Myocyte (in vitro differentiated cells): ENCODE measurements at places on chromosomes 16 and 17. TPM values are rescaled to one million over a fixed set of nuclear protein-coding genes. Genes with fewer than 3 reads are reported as not detected.

Gene SLC13A2
- not detected in 2 replicates for total RNA-seq

Gene HOXB2
- total RNA-seq = 39.0 and 43.9 TPM in 2 replicates

DNA sequence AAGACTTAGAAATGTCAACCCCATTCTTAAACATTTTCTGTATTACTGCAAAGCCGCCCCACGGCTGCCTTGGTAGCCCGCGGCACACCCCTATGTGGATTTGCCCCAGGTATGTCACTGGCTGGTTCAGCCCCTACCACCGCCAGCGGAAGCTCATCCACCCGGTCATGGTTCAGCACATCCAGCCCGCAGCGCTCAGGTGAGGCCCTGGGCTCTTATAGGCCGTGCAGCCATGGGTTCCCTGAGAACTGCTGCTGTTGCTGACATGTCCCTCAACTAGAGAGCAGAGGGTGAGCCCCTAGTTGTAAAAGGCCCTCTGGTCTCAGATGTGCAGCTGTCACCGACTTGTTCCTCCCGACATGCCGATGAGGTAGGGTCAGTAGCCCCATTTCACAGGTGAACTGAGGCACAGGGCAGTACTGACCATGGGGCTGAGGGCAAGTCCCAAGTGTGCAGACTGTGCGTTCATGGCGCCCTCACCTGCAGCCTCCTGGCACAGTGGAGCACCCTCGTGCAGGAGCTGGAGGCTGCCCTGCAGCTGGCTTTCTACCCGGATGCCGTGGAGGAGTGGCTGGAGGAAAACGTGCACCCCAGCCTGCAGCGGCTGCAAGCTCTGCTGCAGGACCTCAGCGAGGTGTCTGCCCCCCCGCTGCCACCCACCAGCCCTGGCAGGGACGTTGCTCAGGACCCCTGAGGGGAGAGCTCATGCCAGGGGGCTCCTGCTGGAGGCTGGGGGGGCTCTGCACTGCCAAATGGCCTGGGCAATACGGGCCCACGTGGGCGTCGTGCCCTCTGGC lies 8.7 kb downstream of the CYBC1 start:
- DNase-seq = no peak

DNA sequence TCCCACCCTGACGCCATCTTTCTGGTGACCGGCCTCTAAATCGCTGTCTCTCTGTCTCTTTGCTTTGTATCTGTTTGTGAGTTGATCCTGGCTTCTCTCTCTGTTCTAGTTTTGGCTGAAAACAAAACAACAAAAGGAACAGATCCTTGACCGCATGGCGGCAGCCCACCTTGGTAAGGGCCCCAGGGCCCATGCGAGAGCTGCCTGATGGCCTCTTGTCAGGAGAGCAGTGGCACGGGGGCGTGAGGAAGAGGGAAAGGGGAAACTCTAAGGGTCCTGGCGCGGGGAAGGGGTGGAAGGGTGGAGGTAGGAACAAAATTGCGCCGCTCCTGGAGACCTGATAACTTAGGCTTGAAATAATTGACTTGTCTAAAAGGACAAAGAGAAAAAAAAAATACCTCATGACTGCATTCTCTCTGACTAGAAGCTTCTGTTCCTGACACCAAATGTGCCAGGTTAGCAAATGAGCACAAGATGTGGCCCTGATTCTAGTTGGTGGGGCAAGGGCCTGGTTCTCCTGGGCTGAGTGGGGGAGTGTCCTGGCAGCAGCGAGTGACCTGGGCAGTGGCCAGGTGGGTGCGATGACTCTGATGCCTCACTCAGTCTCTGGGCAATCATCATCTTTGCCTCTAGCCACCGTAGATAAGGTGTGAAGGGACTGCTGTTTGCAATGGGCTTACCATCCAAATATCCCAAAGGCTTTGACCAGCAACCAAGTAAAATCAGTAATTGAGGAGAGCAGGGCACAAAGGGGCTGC lies 66.0 kb downstream of the YPEL2 start:
- no peak for DNase-seq

GRCh38 chr17:67800495-67800928 lies 24.8 kb upstream of the BPTF start:
- DNase-seq = peak; percentile 79

Gene EVI2A
- total RNA-seq = 48.6 and 59.2 TPM in 2 replicates

DNA sequence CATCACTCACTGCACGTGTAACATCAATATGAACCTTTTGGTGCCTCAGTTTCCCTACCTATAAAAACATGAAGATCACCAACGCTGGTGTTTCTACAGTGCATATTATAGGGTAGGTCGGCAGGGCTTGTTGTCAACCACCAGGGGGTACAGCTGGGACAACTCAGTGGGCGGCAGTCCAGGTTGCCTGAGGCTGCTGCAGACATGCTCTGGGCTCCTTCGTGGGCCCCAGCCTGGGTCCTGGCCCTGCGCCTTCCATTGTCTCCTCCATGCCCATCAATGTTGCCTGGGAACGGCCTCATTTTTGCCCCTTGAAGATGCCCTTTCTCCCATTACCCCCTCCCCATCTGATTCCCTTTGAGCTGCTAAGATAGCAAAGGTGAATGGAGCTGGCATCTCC lies 89.8 kb downstream of the GSG1L start:
- DNase-seq = no peak
